ACHN (cell line): ENCODE measurements at places on chromosomes 1 and 21.

GRCh38 chr1:10835822-10836421, 39.5 kb upstream of the CASZ1 start:
- DNase-seq = no peak

GRCh38 chr1:33682371-33682770, 181.5 kb upstream of the HMGB4 start:
- no peak for DNase-seq

DNA sequence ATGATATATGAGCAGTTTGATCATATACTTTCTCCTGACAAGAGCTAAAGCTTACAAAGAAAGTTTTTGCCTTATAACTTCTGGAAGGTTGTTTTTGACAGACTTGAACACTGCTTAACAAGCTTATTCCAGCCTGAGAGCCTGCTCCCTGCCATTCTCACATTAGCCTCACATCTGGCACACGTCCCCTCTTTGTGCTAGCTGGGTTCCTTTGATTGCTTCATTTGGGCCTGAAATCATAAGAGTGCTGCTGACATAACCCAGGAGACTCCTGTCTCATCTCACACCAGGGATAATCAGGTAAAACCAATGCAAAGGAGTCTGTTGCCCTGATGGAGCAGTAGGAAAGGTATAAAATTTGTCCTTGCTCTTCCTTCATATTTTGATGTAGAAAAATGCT, 1411.7 kb upstream of the B3GALT2 start:
- no peak for DNase-seq

- DNase-seq = no peak
Observed at GRCh38 chr1:98147280-98147679, 226.4 kb upstream of the DPYD start.

DNA sequence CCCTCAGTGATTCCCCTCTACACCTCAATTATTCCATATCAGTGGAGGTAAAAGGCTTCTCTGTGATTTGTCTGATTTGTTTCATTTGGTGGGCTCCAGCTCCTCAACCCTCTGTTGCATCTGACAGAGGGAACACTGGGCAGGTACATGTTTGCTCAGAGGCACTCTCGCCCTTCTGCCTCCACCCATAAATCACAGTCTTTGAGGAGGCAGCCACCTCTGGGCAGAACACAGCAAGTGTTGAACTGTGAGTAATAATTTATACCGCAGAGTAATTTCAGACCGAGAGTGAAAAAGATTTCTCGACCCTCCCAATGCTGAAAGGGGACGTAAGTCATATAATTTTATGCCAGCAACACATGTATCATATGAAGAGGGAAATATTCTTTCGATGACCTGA, 330.1 kb upstream of the PBX1 start:
- DNase-seq = no peak

DNA sequence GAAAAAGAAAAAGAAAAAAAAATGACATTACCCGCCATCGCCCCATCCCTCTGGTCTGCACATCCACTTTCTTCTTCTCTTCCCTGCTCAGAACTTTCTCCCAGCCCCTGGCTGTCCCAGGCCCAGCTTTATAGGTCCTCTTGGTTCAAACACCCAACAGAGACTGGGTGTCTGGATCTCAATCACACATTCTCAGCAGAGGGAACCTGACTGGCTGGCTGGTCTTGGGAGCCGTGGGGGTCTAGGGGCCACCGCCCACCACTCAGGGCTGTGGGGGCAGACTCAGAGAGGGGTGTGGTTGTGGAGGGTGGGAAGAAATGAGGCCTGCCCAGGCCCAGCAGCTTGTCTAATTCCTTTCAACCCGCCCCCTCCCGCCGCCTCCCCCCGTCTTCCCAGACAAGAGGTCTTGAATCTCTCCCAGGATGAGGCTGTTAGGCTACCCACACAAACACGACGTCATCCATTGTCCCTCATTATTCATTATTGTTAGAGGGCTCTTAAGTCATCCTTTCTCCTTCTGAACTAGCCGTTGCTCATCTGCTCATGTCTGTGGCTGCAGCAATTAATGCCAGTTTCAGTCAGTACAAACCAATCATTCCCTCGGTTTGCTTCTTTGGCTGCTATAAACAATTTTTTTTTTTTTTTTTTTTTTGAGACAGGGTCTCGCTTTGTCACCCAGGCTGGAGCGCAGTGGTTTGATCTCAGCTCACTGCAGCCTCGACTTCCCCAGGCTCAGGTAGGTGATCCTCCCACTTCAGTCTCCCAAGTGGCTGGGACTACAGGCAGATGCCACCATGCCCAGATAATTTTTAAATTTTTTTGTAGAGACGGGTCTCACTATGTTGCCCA, 40.6 kb upstream of the CLIC4 start:
- DNase-seq = no peak

GRCh38 chr1:110714374-110714995, 39.7 kb upstream of the KCNA3 start:
- no peak for DNase-seq
